Fibroblast of skin of left quadriceps (primary cell): ENCODE measurements at places on chromosomes 4 and X.

DNA sequence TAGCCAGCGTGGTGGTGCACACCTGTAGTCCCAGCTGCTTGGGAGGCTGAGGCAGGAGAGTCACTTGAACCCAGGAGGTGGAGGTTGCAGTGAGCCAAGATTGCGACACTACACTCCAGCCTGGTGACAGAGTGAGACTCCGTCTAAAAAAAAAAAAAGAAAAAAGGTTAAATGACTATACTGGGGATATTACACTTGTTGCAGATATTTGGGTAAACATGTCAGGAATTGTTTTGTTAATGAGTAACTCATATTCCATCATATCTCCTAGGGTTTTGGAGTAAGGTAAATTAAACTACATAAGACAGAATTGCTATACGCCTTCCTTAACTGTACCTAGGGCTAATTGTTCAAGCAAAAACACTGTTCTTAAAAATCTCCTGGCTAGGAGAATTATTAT, 291.4 kb upstream of the IGFBP7 start:
- no peak for DNase-seq

GRCh38 chr4:37542706-37543105, 143.5 kb downstream of the RELL1 start:
- no peak for DNase-seq

GRCh38 chr4:5685296-5685695, 23.1 kb downstream of the EVC2 start:
- no peak for DNase-seq

DNA sequence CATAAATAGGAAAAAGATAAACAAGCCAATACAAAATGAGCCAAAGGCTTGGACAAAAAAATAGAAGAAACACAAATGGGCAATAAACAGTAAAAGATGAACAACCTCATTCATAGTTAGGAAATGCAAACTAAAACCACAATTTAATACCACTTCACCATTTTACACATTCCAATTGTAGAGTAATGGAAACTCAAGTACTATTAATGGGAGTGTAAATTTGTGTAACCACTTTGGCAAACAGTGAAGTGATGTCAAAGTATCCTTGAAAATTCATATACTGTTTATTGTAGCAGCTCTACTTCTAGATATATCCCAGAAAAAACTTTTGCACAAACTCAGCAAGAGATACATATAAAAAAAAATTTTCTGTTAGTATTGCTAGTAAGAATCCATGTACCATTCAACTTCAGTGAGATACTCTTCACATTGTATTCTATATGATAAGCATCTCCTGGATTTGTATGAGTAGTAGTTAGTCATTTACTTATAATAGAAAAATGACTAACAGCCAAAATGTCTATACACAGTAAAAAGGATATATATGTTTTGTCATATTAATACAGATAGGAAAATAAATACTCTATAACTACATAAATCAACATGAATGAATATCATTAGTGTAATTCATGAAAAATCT, 229.8 kb downstream of the DKK2 start:
- DNase-seq: no peak

GRCh38 chrX:106035064-106035463, 3.5 kb downstream of the SERPINA7 start:
- DNase-seq: no peak

DNA sequence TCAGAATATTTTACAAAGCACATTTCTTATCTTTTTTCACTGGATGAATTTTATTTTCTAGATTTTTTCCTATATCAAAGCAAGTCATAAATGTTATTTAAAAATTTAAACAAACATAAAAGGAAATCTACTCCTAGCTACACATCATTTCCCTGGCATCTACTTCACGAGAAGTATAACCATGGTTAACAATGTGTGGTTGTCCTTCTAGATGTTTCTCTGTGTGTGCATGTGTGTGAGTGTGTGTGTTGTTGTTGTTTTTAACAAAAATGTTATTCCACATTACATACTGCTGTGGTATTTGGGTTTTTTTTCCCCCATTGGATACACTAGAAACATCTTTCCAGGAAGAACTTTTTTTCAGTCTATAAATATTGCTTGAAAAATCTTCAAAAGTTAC, 103.1 kb downstream of the CHIC2 start:
- no peak for DNase-seq

DNA sequence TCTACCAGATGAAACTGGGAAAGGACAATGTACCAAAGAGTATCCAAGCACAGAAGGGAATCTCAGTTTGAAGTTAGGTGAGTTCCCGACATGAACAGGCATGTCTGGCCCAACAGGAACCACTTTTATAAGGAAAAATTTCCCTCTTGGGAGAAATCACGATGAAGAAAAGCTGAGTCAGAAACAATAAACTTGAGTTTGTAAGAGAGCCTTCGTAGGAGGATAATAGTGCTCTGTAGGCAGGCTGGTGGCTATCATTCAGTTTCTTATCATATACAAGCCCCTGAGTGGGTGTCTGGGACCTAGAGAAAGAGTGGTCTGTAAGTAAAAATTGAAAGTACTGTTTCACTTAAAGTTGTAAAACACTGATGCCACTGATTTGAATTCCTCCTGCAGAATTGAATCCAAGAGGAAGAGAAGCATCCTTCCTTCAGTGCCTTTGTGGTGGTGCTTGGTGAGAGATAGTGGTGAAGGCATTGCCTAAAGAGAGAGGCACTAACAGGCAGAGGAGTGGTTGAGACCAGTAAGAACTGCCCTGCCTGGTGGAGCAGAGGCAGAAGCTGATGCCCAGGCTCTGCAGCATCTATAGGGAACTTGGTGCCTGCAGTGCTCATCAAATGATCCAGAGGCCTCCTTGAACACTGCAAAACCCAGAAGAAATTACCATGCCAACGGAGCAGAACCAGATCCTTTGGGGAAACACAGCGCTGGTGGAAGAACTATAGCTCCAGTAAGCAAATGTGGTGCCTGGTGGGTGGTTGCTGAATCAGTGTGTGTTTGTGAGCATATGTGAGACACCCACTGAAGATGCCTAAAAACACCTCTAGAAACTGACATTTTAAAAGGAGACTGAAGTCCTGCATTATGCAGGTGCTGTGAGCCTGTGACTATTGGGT, 31.7 kb upstream of the METAP1 start:
- no peak for DNase-seq

DNA sequence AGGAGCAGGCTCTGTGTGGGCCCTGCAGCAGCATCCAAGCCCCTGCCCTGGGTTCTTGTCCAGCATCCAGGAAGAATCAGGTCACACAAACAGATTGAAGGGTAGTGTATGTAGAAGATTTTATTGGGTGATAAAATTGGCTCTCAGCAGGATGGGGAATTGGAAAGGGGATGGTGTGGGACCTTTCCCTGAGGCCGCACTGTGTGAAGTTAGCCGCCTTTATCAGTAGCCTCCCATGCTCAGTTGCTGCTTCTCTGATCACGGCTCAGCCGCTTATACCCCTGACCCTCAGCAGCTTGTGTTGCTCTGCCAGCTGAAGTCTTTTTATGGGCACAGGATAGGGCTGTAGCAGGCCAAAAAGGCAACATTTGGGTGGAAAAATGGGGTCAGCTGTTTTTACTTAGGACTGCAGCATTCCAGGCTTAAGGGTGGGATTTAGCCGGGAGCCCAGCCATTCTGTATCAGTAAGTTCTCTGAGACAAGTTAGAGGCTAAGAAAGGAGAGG, 35.2 kb upstream of the CCNG2 start:
- DNase-seq: no peak

- no peak for DNase-seq
Measured at GRCh38 chr4:168409089-168409801, 71.0 kb downstream of the DDX60L start.

- DNase-seq: no peak
Measured at GRCh38 chr4:172865531-172866127, 303.0 kb upstream of the GALNT7 start.

- no peak for DNase-seq
Measured at GRCh38 chrX:138692591-138692990, 18.9 kb downstream of the FGF13 start.

- no peak for DNase-seq
Measured at GRCh38 chr4:42454755-42455420, 57.6 kb downstream of the SHISA3 start.

GRCh38 chrX:46649421-46650260, 76.1 kb downstream of the CHST7 start:
- no peak for DNase-seq

DNA sequence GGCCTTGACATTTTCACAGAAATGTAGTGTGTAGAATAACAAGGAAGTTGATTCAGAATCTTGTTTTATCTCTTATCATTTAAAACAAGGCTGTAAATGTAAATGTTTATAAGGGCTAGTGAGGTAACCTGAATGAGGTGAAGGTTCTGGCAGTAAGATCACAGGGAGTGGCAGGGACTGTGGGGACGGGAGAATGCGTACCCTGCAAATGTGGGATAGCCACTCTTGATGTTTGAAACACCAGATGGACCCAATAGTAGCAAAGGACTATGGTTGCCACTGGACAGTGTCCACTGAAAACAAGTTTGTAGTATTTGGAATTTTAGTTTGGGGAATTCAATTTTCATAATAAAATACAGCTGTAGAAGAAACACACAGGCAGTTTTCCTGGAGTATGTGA, 155.3 kb downstream of the FHIP1A start:
- no peak for DNase-seq

- no peak for DNase-seq
Measured at GRCh38 chr4:76476571-76476970, 41.5 kb downstream of the SHROOM3 start.

GRCh38 chr4:129994715-129995114, 898.8 kb downstream of the C4orf33 start:
- DNase-seq: no peak

DNA sequence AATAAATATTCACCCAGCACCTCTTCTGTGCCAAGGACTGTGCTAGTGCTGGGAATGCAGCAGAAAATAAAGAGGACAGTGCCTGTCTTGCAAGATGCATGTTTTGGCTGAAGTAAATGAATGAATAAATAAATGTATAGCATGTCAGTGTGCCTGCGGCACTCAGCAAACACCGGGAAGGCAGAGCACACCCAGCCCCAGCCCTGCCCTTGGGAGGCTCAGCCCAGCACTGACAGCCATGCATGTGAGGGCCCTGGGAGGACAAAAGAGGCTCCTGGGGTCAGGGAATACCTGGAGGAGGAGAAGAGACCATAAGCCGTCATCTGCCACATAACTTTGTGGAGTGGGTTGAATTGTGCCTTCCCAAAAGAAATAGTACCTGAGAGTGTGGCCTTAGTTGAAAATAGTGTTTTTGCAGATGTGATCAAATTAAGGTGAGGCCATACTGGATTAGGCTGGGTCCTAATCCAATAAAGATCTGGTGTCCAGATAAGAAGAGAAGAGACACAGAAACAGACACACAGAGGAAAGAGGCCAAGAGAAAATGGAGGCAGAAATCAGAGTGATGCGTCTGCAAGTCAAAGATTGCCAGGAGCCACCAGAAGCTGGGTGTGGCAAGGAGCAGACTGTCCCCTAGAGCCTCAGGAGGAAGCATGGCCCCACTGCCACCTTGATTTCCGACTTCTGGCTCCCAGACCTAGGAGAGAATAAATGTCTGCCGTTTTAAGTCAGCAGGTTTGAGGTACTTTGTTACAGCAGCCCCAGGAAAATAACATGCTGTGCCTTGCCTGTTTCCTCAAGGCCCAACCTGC, 16.3 kb downstream of the C4orf50 start:
- no peak for DNase-seq

DNA sequence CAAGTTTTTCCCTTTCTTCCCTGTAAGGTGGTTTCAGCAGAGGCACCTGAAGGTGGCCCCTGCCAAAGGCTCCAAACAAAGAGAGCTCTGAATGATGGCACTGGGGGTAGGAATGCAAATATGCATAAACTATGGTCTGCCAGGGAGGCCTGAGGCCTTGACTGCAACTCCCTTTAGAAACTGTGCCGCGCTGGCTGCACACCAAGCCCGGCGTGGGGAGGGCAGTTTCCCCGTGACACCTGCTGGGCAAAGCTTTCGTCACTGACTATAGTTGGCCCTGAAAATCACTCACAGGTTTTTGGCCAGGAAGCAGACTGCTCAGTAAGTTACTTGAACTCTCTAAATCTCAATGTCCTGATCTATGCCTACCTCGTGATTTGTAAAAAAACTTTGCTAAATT, 97.8 kb upstream of the ATOH1 start:
- no peak for DNase-seq

GRCh38 chrX:42459735-42460134, 318.2 kb downstream of the PPP1R2C start:
- DNase-seq: no peak

- no peak for DNase-seq
Measured at GRCh38 chr4:3703677-3704521, 62.3 kb upstream of the ADRA2C start.

- DNase-seq: no peak
Measured at GRCh38 chrX:78357342-78358055, 30.1 kb upstream of the CYSLTR1 start.

DNA sequence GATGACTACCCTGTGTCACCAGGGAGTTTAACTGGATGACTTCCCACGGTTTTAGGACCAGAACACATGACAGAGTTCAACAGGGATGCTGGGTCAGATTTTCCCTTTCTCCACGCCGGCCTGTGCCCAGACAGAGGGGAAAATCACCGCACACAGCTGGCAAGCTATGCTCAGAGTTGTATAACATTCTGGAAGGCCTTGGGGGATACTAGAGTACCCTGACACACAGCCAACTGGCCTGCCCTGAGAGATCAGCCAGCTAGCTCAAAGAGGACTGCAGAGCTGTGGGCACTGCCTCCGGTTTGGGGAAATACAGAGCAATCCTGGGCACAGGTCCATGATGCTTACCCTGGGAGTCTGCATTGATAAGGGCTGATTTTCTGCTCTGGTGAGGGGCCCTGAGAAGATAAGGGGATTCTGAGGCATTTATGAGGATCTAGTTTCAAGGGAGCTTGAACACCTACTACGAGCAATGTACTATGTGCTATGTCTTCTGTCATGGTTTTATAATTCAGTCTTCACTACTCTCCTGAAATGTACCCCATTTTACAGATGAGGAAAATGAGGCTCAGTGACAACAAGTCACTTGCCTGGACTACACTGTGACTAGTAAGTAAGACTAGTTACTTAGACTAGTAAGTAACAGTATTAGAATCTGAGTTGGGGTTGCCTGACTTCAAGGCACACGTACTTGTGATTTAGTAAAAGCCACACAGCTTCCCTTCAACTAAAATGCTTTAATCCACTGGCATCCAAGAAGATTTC, 14.7 kb downstream of the C4orf54 start:
- DNase-seq: no peak

DNA sequence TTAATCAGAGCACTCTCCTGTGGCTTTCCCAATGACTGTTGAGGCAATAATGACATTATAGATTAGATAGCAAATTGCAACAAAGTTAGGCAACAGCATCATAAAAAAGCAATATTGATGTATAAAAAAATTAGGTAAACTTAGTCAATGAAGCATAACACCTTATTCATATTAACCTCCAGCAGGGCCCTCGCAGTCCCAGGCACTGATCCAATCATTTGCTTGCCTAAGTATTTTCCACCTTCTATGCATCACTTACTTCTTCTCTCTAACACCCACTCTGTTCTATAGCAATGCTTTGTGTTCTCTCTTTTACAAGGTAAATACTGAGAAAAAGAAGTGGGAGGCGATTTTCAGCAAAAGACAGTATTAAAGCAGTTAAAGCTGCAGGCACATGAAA, 833.5 kb upstream of the ADGRL3 start:
- DNase-seq: no peak

GRCh38 chr4:24243641-24244040, 340.7 kb downstream of the DHX15 start:
- DNase-seq: no peak

- DNase-seq: no peak
Measured at GRCh38 chr4:155960522-155960921, 6.9 kb upstream of the CTSO start.
